Left colon (tissue), 2 donors: ENCODE measurements at places on chromosomes 5 and 9. TPM values are rescaled to one million over a fixed set of nuclear protein-coding genes. Genes with fewer than 3 reads are reported as not detected.

- no peak for DNase-seq
Observed at GRCh38 chr5:57193757-57194413, 20.0 kb downstream of the GPBP1 start.

- DNase-seq = no peak
Observed at GRCh38 chr5:144210655-144211054, 40.0 kb downstream of the KCTD16 start.

GRCh38 chr5:42923710-42924109 lies 112.0 kb upstream of the SELENOP start:
- DNase-seq = no peak

GRCh38 chr5:137612576-137612975 lies 113.5 kb upstream of the SPOCK1 start:
- no peak for DNase-seq

- no peak for DNase-seq
Observed at GRCh38 chr9:111874500-111874899, 22.1 kb upstream of the UGCG start.

GRCh38 chr5:76099756-76100155 lies 16.6 kb downstream of the SV2C start:
- no peak for DNase-seq

DNA sequence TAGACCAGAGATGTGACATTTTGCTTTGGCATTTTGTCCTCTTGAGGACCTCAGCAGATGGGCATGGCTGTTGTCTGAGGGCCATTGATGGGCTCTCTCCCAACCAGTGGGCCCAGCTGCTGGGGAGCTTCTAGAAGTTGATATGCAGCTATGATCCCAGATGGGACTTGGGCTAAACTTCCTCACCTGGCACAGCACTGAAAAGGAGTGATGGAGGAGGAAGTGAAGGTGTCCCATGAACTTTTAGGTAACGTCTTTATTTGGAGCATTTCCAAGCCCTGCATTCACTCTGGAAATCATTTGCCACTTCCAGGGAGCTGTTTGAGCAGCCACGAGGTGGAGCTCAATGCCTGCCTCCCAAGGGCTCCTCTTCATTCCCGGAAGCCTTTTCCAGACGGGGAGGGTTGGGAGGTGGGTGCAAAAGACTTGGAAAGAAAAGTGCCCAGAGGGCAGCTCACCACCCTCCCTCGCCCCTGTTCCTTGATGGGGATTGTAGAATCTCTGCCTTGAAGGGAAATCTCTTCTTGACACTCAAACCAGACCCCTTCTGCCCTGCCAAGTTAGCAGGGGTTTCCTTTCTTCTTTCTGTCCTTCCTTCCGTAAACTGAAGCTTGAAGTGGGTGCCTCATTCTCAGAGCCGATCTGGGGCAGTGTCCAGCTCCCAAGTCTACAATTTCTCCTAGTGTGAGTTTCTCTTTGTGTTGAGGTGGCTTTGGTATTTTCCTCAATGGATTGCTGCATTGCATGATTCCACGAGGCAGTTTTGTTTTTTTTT lies 18.1 kb upstream of the NEUROG1 start:
- DNase-seq = peak; percentile 54

The FOXD4L6 gene
- not detected for total RNA-seq

The SMIM15 gene
- total RNA-seq = 110 TPM

The AQP7 gene
- 21.0 TPM for total RNA-seq

The ELOVL7 gene
- total RNA-seq = 30.0 TPM
